ENCODE measurements at places on chromosomes 4 and X.

DNA sequence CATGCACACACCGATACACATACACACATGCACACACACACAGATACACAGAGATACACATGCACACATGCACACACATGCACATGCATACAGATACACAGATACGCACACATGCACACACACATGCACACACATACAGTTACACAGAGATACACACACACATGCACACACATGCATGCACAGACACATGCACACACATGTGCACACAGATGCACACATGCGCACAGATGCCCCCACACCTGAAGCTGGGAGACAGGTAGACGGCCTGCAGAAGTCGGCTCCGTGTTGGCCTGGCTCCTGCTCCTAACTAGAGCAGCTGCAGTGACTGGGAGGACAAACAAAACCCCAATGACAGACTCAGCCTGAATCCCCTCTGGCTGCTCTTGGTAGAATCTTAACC, 46.8 kb downstream of the PSAPL1 start:
- DNase-seq: no peak

DNA sequence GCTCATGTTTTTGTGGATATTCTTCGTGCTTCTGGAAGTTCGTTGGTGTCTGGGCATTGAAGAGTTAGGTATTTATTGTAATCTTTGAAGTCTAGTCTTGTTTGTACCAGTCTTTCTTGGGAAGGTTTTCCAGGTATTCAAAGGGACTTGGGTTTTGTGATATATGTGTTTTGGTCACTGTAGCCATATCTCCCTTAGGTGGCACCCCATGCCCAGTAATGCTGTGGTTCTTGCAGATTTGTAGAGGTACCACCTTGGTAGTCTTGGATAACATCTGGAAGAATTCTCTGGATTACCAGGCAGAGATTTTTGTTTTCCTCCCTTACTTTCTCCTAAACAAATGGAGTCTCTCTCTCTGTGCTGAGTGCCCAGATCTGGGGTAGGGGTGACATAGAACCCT, 184.1 kb downstream of the TEX13C start:
- DNase-seq: no peak

DNA sequence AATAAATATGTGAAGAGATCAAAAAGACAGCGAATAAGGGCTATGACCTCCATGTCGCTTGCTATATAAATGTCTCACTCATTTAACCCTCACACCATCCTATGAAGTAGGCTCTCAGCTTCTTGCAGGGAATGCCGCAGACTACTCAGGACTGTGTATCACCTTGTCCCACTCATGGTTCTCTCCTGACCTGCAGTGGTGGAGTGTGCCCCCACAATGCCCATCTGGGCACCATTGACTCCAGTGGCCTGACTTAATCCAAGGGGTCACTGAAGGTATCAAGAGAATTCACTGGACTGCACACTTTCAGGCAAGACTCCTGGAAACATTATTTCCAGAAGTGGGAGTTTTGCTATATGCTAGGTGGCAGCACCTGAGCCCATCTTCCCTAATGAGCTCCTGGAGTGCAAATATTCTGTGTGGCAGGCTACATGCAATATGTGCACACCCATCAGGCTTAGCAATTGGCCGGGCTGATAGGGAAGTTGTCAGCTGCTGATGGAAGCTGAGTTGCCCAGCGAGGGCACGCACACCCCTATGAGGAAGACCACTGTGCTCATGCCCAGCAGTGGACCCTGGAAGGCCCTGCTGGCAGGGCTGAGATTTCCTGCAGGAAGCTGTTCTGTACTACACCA, 8.2 kb upstream of the EFNB1 start:
- DNase-seq: no peak

GRCh38 chr4:100372432-100372831, 145.4 kb downstream of the EMCN start:
- no peak for DNase-seq

DNA sequence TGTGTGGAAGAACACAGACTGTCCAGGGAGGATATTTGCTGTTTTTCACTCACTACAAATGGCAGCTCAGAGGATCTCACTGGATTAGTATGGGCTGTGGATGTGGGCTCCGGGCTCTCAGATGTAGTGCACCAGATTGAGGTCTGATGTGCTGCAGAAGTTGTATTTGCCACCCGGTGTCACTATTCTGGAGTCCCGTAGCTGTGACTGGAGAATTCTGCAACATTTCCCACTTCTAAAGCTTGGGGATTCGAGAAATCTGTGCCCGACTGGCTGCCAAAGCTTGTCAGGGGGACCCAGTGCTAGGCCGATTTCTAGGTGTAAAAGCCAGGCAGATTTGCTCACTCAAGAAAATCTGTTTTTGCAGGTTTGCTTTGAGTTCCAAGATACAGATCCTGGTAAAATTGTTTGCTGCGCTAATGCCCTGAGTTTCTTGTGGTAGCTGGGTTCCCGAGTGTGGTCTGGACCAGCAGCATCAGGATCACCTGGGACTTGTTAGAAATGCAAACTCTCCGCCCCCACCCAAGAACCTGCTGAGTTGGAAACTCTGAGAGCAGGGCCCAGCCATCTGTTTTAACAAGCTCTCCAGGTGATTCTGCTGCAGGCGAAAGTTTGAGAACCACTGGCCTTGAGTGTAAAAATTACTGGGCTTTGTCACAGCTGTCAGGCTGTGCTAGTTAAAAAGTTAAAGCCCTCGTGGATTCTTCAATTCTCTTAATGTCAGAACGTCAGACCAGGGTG, 18.1 kb downstream of the KIT start:
- DNase-seq: no peak

GRCh38 chrX:19563327-19563726, 48.0 kb upstream of the MAP3K15 start:
- no peak for DNase-seq

- no peak for DNase-seq
Measured at GRCh38 chr4:184282251-184282713, 64.6 kb upstream of the ENPP6 start.

GRCh38 chr4:113635739-113636437, 125.7 kb downstream of the CAMK2D start:
- no peak for DNase-seq

- DNase-seq: no peak
Measured at GRCh38 chr4:108502356-108502755, 118.0 kb upstream of the RPL34 start.

DNA sequence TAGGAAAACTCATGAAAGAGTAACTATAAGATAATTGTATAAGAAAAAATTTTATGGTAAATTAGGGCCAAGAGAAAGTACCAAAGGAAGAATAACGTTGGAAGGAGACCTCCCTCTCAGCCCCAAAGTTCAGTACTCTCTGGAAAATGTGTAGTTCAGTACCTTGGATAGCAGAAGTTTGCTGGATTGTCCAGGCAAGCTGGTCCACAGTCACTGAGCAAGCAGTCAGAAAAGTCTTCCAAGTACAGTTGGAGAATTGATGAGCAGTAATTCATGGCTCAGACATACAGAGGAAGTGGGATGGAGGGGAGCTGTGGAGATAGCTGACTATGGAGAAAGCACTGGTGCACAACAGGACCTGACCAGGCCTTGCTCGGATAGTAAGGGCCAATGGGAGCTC, 598.2 kb upstream of the NDST4 start:
- DNase-seq: no peak

DNA sequence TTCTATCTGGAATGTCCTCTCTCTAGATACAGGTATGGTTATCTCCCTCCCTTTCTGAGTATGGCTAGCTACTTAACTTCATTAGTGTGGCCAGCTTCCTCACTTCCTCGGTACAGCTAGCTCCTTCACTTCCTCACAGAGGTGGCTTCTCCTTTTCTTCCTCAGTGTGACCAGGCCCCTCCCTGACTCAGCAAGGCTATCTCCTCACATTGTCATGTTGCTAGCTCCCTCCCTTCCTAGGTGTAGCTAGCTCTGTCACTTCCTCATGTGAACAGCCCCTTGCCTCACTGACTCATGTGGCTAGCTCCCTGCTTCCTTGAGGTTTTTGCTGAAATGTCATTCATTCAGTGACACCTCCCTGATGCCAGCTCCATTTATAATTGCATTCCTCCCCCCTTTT, 67.3 kb upstream of the DDIT4L start:
- DNase-seq: no peak

- no peak for DNase-seq
Measured at GRCh38 chr4:156677131-156677531, 294.5 kb downstream of the PDGFC start.

- no peak for DNase-seq
Measured at GRCh38 chr4:1510931-1511330, 104.7 kb upstream of the NKX1-1 start.

- DNase-seq: no peak
Measured at GRCh38 chr4:151206241-151207005, 70.5 kb upstream of the PRSS48 start.

- no peak for DNase-seq
Measured at GRCh38 chr4:1180663-1181062, 8.3 kb upstream of the SPON2 start.

- peak; percentile 64 for DNase-seq
Measured at GRCh38 chr4:52868133-52868532, 6.0 kb downstream of the RASL11B start.

- DNase-seq: no peak
Measured at GRCh38 chr4:11860996-11861395, 432.3 kb upstream of the HS3ST1 start.

GRCh38 chr4:66840178-66840577, 705.1 kb downstream of the CENPC start:
- DNase-seq: no peak

- DNase-seq: no peak
Measured at GRCh38 chr4:154348657-154349056, 142.9 kb downstream of the DCHS2 start.

GRCh38 chr4:16977081-16977480, 78.6 kb upstream of the LDB2 start:
- DNase-seq: no peak

DNA sequence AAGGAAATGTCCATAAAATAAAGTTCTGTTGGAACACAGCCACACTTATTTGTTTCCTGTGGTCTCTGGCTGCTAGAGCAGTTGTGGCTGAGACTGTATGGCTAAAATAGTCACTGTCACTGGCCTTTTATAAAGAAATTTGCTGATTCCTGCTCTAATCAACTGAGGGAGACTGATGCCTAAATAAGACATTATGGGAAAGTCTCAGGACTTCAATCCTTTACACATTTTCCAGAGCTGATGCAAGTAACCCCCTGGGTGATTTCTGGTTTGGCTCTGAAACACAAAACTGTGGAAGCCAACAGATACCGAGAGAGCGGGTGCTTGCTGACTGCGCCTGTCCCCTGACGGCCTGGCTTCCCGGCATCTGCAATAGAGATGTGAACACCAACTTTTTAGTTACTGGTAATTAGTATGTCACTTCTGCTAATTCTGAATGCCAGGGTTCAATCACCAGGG, 64.0 kb downstream of the POLR2B start:
- DNase-seq: no peak

- no peak for DNase-seq
Measured at GRCh38 chr4:1246901-1247863, 1.7 kb downstream of the CTBP1 start.
